RWPE1 (cell line): ENCODE measurements at places on chromosomes 11 and 22.
A peak's percentile ranks its signal among the peaks of the same experiment; 100 is the strongest.

GRCh38 chr11:10838083-10838482 lies 19.8 kb downstream of the ZBED5 start:
- no peak for DNase-seq

- DNase-seq = no peak
Measured at GRCh38 chr11:126281245-126281644, 1.6 kb upstream of the TIRAP start.

DNA sequence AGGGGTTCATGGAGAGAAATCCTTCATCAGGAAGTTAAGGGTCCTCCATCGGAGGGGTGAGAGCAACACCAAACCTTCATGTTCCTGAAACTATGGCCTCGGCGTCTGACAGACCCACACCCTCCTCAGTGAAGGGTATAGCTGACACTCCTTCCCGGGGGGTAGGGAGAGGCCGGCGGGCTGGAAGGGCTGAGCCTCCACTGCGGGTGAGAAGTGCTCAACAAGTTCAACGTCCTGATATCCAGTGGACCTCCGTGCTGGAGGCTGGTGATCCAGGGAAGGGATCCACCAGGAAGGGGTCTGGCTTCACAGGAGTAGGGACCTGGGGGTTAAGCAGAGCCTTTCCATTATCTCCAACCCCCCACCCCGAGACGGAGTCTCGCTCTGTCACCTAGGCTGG lies 12.3 kb downstream of the CARS1 start:
- no peak for DNase-seq

- DNase-seq = no peak
Measured at GRCh38 chr11:122100037-122100755, 15.8 kb downstream of the BLID start.

DNA sequence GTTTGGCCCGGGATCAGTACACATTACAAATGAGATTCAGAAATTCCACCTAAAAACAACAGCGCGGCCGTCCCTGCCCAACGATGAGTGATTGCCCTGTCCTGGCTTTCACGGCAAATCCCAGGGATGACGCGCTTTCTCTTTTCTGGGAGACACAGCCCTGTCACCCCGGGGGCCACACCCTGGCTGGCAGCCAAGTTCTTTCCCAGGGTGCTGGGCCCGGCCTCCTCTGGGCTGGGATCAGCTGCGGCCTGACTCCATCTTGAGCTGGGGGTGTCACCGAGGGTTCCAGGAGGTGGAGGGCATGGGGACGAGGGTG lies 82.7 kb downstream of the FBLN1 start:
- DNase-seq = no peak

GRCh38 chr11:3095712-3096361 lies 38.6 kb upstream of the CARS1 start:
- peak; percentile 45 for DNase-seq

GRCh38 chr11:93541884-93542810 lies 1.0 kb downstream of the SMCO4 start:
- DNase-seq = no peak

DNA sequence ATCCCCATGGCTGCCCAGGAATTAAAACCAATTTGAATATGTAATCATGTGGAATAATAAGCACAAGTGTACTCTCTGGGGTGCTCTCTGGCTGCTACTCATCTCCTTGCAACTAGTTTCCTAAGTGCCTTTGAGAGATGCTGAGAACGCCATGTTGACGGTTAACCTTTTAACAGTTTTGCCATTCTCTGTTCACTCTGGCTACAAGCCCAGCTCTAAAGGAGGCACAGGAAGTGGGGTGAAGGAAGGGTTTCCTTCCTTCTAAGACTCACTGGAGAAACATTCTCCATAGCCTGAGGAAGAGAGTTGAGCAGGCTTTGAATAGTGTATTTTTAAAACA lies 122.0 kb upstream of the ZC3H12C start:
- DNase-seq = no peak

DNA sequence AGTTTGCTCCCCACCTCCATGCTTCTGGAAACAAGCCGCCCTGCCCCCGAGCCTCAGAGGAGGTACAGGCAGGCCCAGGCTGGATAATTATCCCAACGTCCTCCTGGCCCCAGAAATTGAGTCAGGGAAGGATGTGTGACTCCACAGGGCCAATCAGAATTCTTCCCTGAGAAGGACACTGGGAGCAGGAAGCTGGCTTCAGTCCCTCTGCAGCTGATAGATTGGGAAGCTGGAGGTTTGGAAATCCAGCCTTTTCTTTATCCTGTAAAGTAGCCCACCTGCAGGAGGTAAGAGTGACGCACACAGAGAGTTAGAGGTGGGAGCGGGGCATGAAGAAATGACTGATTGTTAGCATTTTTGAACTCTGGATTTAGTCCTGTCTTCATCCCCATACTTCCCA lies 97.5 kb upstream of the CD82 start:
- DNase-seq = no peak

DNA sequence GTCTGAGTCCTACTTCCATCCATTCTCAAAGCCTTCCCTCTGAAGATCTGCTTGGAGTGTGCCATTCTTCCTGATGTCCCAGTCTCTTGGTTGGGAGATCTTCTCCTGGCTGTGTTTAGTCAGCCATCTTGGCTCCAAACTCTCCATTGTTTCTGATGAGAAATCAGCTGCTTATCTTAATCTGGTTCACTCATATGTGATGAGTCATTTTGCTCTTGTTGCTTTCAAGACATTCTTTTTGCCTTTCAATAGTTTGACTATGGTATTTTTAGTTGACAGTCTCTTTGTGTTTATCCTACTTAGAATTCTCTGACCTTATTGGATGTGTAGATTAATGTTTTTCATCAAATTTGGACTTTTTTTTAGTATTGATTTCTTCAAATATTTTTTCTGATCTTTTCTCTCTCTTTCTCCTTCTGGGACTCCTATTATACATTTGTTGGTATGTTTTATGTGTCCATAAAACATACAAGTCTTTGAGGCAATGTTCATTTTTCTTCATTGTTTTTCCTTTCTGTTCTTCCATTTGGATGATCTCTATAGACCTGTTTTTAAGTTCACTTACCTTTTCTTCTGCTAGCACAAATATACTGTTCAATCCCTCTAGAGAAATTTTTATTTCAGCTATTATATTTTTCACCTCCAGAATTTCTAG lies 77.2 kb upstream of the CLPB start:
- no peak for DNase-seq

DNA sequence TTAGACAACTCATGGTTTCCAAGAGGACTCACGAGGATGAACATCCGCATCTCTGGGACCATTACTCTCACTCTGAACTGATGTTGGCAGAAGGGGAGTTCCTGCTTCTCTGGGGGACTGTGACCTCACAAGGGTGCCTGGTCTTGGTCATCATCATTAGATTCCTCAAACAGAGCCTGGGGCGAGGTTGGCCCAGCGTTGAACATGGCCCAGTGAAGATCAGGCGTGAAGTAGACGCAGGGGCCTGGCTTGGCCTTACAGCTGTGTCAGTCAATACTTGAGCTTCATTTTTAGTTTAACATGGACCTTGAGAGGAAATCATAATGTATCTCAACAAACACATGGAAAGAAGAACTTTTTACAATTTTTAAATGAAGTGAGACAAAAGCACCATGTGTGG lies 617.1 kb downstream of the BRD1 start:
- DNase-seq = no peak

- no peak for DNase-seq
Measured at GRCh38 chr11:14768526-14769188, 123.4 kb downstream of the CYP2R1 start.

- no peak for DNase-seq
Measured at GRCh38 chr22:24091551-24092420, 80.7 kb downstream of the CABIN1 start.

- DNase-seq = no peak
Measured at GRCh38 chr11:33027233-33027632, 11.6 kb downstream of the DEPDC7 start.

DNA sequence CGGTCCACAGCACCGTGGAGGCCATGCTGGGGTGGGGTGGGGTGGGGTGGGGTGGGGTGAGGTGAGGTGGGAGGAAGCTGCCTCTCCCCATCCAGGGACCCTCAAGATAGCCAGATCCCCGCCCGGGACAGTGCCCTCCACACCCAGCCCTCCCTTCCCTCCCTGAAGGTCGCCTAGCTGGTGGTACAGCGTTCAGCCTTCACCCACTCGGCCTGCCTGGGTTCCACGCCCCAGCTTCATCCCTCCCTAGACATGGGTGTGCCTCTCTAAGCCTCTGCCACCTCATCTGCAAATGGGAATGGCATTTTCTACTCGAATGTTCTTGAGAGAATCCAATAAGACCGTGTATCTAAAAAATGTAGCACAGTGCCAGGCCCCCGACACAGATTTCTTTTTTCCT lies 17.8 kb downstream of the KCTD17 start:
- no peak for DNase-seq

GRCh38 chr11:17798716-17799115 lies 64.1 kb downstream of the KCNC1 start:
- no peak for DNase-seq

DNA sequence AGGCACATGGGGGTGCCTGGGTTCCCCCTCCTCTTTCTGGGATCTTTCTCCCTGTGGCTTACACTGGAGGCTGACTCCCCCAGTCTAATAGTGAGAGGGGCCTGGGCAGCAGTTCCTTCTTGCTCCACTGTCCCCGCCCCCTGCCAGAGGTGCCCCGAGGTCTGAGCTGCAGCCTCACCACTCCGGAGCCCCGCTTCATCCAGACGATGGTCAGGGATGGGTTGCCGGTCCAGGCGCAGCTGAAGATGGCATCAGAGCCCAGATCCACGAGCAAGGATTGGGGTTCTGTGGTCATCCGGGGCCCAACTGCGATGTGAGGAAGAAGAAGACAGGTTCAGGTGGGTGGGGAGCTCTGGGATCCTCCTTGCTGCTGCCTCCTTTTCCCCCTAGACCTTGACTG lies 91.1 kb downstream of the ST3GAL4 start:
- no peak for DNase-seq

DNA sequence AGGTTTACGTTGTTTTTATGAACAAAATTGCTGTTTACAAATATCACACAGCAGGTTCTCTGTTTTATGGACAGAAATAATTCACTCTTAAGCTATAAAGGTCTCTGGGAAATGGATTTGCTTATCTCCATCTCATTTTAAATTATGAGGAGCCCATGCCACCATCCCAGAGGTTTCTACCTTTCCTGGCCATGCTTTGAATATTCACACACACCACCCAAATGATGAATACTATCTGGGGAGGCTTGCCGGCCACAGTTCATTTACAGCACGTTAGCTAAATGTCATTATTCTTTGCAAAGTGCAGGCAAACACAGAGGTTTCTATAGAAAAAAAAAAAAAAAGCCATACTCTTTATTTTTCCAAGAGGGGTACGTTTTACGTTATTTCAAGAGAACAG lies 1446.7 kb downstream of the FAM181B start:
- no peak for DNase-seq

DNA sequence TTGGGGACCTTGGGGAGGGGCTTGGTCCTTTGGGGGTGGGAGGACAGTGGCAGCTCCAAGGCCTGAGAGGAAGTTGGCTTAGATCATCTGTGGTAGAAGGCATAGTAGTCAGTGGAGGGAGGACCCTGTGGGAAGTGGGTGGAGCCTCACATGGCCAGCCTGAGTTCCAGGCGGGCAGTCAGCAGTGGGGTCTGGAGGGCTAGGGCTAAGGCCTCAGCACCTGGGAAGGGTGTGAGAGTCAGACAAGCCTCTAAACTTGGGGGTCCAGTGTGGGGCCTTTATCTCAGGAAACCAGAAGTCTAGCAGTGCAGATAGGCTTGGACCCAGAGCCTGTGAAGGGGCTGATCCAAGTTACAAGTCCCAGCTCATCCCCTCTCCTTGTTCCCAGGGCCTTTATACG lies 4.0 kb downstream of the NLRX1 start:
- no peak for DNase-seq

DNA sequence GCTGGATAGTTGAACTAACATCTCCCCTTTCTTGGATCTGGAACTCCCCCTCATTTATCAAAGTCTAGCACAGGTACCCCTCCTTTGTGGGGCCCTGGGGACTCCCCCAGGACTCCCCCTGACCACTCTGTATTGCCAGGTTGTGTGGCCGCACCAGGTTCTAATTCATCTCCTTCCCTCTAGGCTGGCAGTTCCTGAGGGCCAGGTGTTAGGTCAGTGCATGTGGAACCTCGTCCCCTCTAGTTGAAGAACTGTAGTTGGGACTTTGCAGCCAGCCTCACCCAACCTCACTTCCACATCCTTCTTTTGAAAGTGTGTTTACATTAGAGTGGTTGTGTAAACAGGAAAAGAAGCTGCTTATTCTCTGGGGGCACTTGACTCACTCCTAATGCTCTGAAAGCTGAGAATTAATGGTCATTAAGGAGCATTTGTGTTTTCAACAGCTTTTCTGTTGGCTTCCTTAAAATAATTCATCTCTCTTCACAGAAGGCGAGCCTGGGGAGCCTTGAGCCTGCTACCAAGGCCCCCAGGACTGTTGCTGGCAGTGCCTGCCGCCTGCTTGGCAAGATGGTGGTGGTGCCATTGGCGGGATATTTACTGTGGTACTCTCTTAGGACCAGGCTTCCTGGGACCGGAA lies 11.8 kb downstream of the UPB1 start:
- no peak for DNase-seq

- DNase-seq = no peak
Measured at GRCh38 chr11:13214276-13214675, 63.3 kb upstream of the BMAL1 start.

DNA sequence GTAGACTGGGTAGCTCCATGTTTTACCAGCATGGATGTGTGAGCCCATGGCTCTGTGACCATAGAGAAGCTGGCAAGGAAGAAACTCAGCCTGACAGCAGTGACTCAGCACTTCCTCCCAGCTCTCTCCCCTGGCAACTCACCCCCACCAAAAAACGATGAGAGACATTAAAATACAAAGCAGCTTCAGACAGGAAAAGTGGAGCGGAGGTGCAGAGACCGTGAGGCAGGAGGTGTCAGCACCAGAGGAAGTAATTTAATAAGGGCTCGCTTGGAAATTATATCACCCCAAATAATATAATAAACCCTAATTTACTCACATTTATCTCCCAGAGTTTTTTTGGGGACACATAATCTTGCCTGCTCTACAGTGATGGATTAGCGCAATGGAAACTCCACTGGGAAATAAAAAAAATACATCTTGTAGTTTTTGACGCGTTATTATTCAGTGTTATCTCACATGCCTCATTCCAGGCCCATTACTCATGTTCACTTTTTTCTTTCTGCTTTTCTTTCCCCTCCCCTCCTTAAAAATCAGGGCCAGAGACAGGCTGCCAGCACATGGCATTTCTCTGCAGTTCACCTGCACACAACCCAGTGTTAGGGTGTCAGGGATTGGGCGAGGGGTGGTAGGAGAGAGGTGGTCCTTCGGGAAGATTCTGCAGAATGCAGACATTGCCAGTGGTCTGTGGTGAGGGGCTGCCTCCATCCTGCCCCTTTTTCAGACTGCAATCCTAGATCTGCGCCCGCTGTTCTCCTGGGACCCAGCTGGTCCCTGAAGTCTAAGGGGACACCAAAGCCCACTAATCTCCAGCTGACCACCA lies 170.8 kb downstream of the BUD13 start:
- no peak for DNase-seq

- DNase-seq = no peak
Measured at GRCh38 chr11:112770487-112770886, 190.7 kb upstream of the NCAM1 start.

DNA sequence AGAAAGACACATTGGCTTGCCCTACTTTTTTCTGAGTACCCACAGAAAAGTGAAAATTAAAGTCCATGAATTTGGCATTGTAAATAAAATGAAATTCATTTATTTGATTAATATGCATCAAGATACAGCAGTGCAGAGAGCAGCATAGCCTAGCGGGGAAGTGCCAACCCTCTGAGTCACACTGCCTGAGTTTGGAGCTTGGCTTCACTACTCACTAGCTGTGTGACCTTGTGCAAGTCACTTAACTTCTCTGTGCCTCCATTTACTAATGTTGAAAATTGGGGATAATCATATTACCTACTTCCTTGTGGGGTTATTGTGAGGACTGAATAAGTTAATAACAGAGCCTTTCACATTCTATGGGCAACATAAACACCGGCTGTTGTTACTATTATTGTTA lies 111.5 kb upstream of the CSNK2A3 start:
- no peak for DNase-seq
